ENCODE measurements at places on chromosomes 1 and 21. TPM values are rescaled to one million over a fixed set of nuclear protein-coding genes. Genes with fewer than 3 reads are reported as not detected.

Gene ABCA4
- total RNA-seq: not detected

Gene S100A16
- total RNA-seq: 13.1 TPM

Gene TNFRSF4
- not detected for total RNA-seq

Gene TMIGD3
- 1.1 TPM for total RNA-seq

Gene INTS7
- 31.3 TPM for total RNA-seq

Gene SAMSN1
- not detected for total RNA-seq

Gene DIRAS3
- total RNA-seq: 1.0 TPM

Gene SLC22A15
- total RNA-seq: 3.4 TPM

Gene PBXIP1
- 24.7 TPM for total RNA-seq

Gene LRRC71
- not detected for total RNA-seq

Gene ASCL5
- not detected for total RNA-seq

Gene RPS6KA1
- total RNA-seq: 10.3 TPM

Gene ATP5IF1
- total RNA-seq: 72.3 TPM

Gene GJA8
- total RNA-seq: not detected

Gene PARP1
- 125 TPM for total RNA-seq

Gene LAPTM5
- not detected for total RNA-seq

Gene TTC34
- 0.34 TPM for total RNA-seq

Gene SPRR1B
- total RNA-seq: not detected

Gene SGIP1
- total RNA-seq: 15.3 TPM

Gene UMODL1
- not detected for total RNA-seq

Gene LENEP
- 1.7 TPM for total RNA-seq

Gene ETV3
- total RNA-seq: 35.3 TPM

Gene AMY1C
- not detected for total RNA-seq

Gene KRTAP7-1
- total RNA-seq: not detected

Gene RAD54L
- total RNA-seq: 13.0 TPM

Gene SPRR5
- total RNA-seq: not detected

Gene RSPO1
- total RNA-seq: not detected

Gene KRTAP11-1
- total RNA-seq: not detected

Gene OVAAL
- not detected for total RNA-seq

Gene PODN
- not detected for total RNA-seq

Gene ATP1A1
- 874 TPM for total RNA-seq

Gene RAB7B
- 11.0 TPM for total RNA-seq

Gene FCRL3
- total RNA-seq: not detected

Gene RAB3B
- total RNA-seq: 0.73 TPM

Gene CLCA4
- not detected for total RNA-seq

Gene ORC1
- total RNA-seq: 6.2 TPM

Gene FOXO6
- total RNA-seq: not detected

Gene SLC9A1
- 8.0 TPM for total RNA-seq

Gene REG4
- total RNA-seq: not detected

Gene PPM1J
- not detected for total RNA-seq

Gene IVL
- total RNA-seq: not detected

Gene ARHGEF10L
- 10.3 TPM for total RNA-seq

Gene PPT1
- total RNA-seq: 84.4 TPM

Gene CHD5
- under 0.01 TPM for total RNA-seq

Gene TRAF3IP3
- not detected for total RNA-seq

Gene LRRIQ3
- total RNA-seq: 0.36 TPM

Gene CD101
- total RNA-seq: 0.73 TPM

Gene ANGPTL3
- under 0.01 TPM for total RNA-seq

Gene C1QB
- total RNA-seq: not detected

Gene SYNC
- 35.3 TPM for total RNA-seq

Gene BEND5
- total RNA-seq: 1.0 TPM

Gene KRTAP12-2
- not detected for total RNA-seq

Gene LCK
- total RNA-seq: not detected

Gene FHAD1
- under 0.01 TPM for total RNA-seq

Gene AK5
- total RNA-seq: 38.9 TPM

Gene SEC16B
- 0.69 TPM for total RNA-seq
